Activated T-cell treated with anti-CD3 and anti-CD28 coated beads for 48 hours (primary cell): ENCODE measurements at places on chromosomes 3 and 15.

DNA sequence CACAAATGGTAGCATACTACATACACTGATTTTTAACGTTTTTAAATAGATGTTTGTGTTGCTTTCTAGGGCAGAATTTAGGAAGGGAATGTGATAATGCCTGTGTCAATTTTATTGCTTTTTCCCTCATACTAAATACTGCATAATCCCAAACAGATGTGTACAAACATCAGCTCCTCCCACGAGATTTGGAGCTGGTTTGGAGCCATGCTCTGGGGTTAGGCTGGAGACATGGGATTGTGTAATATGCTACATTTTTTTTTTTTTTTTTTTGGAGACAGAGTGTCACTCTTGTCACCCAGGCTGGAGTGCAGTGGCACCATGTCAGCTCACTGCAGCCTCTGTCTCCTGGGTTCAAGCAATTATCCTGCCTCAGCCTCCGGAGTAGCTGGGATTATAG, 80.1 kb downstream of the EBLN2 start:
- DNase-seq = no peak

DNA sequence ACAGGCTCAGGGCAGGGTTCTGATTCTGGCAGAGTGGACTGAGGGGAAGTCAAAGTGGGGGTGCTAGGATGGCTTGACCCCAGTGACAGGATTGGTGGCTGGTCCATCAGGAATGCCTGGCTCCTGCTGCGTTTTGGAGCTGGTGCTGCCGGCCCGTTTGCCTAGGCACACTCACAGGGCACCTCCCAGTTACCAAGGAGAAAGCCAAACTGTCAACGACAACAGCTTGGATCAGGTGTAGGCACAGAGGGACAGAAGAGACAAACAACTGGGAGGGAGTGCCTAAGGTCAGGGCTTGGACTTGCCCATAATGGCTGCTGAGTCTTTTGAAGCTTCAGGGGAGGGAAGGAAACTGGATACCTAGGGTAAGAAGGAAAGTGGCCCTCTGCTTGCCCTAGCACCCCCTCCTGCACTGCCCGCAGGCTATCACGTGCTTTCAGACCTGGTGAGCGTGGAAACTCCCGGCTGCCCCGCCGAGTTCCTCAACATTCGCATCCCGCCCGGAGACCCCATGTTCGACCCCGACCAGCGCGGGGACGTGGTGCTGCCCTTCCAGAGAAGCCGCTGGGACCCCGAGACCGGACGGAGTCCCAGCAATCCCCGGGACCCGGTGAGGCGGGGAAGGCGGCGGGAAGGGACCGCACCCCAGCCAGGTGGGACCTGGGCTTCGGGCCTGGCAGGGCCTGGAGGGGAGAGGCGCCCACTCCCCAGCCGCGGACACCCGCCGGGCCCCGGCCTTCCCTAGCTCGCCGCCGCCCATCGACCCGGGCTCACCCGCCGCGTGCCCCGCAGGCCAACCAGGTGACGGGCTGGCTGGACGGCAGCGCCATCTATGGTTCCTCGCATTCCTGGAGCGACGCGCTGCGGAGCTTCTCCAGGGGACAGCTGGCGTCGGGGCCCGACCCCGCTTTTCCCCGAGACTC, 5.1 kb downstream of the DUOX1 start:
- DNase-seq = no peak

DNA sequence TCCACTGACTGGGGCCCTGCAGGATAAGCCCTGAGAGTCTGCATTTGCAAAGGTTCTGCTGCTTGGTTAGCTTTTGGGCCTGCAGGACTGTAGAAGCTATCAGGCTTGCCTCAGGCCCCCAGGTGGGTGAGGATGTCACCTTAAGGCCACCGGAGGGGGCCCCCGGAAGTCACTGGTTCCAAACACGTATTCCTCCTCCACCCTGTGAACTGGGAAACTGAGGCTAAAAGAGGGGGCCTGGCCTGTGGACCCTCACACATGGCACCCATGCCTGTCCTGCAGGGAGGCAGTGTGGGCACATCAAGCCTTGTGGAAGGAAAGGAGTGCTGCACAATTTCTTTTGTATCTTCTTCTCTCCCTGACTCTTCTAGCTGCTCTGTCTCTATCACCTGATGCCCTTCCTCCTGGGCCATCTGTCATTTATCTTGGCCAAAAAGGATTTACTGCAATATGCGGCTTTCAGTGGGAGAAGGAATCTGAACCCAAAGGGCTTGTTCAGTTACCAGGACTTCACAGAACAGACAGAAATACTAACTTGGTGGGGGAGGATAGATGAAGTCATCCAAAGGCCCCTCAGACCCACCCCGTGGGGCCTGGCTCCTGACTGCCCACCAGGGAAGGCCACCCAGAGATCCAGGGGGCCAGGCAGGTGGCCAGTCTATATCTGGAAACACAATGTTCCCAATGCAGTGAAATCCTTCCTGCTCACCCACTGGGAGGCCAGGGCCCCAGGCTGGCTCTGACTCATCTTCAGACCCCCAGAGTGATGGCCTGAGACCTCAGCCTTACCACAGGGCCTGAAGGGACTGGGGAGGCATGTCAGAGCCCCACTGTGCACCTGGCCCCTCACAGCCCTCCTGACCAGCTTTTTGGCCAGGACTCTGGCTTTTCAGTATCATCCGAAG, 18.3 kb downstream of the UBAP1L start:
- DNase-seq = no peak

- DNase-seq = no peak
Observed at GRCh38 chr3:22351806-22352205, 600.8 kb upstream of the ZNF385D start.

GRCh38 chr3:39637807-39638206, 170.3 kb downstream of the MOBP start:
- DNase-seq = no peak

GRCh38 chr3:146177519-146177918, 16.5 kb upstream of the PLOD2 start:
- no peak for DNase-seq

- DNase-seq = no peak
Observed at GRCh38 chr15:100247228-100248225, 94.2 kb downstream of the ADAMTS17 start.

- DNase-seq = no peak
Observed at GRCh38 chr3:29466442-29466841, 185.6 kb downstream of the RBMS3 start.

GRCh38 chr3:170689893-170690660, 104.2 kb upstream of the SLC7A14 start:
- peak; percentile 43 for DNase-seq

DNA sequence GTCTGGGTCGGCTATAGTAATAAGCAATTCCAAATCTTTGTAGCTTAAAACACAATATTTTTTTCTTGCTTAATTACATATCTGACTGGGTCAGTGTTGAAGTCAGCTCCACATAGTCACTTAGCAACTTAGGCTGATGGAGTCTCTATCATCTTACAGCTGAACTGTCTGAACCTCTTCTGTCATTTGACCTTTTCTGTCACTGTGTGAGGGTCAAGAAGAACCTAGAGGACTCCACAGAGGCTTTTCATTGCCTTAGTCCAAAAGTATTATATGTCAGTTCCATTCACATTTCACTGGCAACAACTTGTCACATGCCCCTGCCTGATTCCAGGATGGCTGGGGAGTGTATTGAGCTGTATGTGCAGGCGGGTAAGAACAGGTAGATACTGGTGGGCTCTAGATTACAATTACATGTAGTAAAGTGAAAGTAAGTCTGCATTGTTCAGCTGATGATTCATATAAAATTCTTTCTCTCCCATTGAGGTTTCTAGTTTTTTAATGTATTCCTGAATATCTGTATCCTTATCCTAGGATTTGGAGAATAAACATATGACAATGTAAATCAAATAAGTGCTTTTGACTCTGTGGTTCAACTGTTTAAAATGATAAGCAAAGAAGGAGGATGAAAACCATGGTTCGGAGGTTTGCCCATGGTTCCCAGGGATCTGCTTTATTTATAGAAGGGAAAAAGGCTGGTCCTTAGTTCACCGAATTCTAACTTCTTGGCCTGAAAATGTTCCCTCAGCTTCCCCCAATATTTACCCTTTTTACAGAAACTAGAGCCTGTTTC, 5.8 kb upstream of the ARPP21 start:
- DNase-seq = no peak

- DNase-seq = no peak
Observed at GRCh38 chr3:40608091-40608490, 83.3 kb downstream of the ZNF621 start.

DNA sequence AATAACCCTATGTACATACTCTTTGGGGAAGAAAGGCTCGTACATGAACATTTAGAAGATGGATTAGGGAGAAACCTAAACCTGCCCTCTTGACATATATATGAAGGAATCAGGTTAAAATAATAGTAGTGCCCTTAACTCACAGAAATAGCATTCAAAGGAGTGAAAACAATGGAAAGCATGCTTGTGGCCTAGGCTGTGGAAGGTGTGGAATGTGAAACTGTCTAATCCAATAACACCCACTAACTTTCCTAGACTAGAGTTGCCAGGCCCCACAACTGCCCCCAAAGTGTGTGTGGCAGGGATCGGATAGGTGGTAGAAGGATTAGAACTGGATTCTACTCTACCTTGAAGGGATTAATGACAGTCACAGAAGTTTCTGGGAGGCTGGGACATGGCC, 317.4 kb upstream of the LRRFIP2 start:
- no peak for DNase-seq

GRCh38 chr3:105367063-105367405, 325 bp downstream of the ALCAM start:
- DNase-seq = peak; percentile 32

DNA sequence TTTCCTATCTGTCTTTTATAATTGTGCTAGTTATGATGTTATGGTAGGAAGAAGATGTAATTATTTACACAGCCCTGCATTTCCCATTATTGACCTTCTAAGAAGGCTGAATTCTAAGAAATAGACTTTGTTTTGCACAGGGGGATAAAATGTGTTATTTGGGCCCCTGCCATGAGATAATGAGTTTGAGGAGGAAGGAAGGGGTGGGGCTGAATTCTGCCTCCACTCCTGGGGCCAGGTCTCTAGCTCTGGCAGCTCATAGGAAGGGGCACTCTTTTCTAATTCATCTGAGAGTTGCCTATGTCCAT, 69.2 kb upstream of the GOLGA8B start:
- DNase-seq = no peak

DNA sequence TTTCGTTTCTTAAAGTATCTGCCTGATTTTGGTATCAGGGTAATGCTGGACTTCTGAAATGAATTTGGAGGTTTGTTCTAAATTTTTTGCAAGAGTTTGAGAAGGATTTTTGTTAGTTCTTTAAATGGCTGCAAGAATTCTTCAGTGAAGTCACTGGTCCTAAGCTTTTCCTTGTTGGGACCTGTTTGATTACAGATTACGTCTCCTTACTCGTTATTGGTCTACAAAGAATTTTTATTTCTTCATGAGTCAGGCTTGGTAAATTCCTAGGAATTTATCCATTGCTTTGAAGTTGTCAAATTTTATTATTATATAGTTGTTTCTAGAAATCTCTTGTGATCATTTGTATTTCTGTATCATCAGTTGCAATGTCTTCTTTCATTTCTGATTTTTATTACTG, 196.0 kb downstream of the DPH6 start:
- no peak for DNase-seq

- DNase-seq = no peak
Observed at GRCh38 chr3:52524258-52524751, 9.4 kb downstream of the NT5DC2 start.

GRCh38 chr3:172040078-172040980, 951 bp downstream of the FNDC3B start:
- peak; percentile 19 for DNase-seq

DNA sequence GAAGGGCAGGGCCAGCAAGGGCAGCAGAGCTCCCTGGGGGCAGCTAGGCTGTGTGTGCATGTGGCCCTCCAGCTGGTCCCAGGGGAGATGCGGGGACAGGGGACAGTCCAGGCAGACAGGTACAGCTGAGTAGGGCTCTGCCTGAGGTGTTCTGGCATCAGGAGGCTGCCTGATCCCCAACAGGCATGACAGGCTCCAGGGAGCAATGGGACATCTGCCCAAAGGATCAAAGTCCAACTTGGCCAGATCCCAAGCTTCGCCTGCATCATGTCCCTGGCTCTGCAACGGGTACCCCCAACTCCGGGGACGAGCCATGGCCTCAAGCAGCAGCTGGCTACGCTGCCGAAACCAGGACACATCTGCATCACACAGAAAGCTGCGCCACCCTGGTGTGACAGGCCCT, 21.8 kb downstream of the ATRIP start:
- no peak for DNase-seq

DNA sequence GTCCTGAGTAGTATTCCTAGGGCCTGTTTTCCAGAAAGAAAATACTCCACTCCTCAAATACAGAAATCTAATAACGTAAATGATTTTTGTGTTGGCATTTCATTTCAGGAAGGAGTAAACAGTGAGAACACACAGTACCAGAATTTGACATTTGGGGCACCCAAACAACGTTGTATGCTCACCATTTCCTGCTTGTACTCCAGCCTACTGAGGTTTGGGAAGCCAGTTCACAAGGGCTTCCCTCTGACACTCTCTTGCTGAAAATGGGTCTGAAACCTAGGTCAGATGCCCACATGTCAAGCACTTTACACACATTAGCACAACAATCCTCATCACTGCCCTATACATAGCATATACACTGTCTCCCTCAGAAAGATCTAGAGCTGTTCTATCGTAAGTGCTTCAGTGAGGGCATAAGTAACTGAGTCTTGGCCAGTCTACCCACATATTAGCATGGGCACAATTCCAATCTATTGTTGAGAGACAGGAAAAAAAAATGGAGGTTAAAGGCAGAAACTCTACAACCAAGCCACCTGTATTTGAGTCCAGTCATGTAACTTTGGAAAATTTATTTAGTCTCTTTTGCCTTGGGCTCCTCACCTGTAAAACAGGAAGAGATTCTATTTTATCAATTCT, 43.5 kb upstream of the RSL24D1 start:
- DNase-seq = no peak

DNA sequence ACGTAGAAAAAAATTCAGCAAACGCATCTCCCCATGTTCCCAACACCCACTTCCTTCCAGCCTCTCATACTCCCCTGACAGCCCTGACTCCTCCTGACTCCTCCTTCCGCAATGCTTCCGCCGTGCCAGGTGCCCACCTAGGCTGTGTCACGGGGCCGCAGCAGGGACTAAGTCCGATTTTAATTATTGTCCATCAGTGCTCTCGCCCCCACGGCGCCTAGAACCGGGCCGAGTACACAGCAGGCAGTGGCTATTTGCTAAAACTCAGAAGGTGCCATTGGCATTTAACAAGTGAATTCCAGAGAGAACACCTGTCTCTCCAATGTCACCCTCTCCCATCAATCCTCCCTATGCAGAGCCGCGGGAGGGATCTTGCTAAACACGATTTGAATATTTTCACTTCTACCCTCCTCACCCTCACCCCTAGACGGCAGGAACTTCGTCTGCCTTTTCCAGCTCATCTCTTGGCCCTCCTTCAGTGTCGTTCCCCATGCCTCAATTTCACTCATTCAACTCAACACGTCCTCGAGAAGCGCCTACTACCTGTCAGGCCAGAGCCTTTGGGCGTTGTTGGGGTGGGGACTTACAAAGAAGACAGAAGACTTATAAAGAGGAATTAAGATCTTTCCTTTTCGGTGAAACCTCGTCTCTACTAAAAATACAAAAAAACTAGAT, 11.5 kb upstream of the SHF start:
- peak; percentile 31 for DNase-seq
